ENCODE measurements at places on chromosomes 16 and 17.

DNA sequence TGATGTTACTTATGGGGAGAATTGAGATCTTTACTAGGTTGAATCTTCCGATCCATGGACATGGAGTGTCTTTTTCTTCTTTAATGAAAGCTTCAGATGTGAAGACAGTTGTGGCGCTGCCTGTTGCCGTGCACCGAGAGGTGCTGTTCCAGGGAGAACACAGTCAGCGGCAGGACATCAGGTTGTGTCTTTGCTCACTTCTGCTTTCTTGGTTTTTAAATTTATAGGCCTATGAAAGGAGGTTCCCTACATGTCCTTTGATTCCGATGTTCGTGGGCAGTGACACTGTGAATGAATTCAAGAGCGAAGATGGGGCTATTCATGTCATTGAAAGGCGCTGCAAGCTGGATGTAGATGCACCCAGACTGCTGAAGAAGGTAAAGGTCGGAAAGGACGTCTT lies 49.8 kb downstream of the SEC14L1 start:
- DNase-seq = no peak

DNA sequence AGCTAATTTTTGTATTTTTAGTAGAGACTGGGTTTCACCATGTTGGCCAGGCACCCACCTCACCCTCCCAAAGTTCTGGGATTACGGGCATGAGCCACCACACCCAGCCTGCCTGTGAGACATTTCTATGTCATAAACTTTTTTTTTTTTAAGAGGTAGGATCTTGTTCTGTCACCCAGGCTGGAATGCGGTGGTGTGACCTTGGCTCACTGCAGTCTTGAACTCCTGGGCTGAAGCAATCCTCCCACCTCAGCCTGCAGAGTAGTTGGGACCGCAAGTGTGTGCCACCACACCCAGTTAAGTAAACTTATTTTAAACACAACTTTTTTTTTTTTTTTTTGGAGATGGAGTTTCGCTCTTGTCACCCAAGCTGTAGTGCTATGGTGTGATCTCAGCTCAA lies 47.2 kb downstream of the SCNN1G start:
- DNase-seq = no peak

DNA sequence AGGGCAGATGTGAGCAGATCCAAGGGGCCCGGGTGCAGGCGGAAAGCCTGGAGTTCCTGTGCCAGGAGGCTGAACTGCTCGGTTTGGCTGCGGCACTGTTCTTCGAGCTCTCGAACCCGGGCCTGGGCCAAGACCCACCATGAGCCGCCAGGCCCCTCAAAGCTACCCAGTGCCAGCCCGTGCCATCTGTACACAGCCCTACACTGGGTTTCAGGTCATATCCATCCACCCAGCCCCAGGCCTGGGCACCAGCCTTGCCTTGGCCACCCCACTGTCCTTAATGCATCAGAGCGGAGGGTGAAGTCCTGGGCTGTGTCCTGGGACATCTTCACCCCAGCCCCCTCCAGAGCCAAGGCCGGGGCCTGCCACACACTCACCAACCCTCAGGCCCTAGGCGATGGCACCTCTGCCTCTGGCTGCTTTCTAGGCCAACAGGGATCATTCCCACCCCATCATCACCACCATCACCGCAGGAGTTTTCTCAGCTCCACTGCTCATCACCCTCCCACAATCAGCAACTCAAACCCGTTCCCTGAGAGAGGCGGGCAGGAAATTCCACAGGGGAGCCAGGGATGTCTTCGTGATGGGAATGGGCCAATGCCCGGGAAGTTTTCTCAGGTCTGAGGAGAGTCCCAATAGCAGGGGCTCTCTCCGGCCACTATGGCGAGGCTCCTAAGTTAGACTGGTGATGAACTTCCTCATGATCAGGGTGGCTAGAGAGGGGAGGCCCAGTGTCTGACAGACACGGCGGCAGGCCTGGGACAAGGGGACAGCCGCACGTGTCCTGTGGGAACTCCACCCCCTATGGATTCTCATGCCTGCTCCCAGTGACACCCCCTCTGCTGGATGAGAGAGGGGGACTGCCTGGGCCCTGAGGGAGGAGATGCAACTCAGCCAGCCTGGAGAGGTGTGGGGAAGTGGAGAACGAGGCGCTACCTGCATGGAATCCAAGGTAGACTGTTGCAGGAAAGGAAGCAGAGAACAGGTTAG lies 9.1 kb downstream of the TSPOAP1 start:
- no peak for DNase-seq

- DNase-seq = no peak
Measured at GRCh38 chr16:68275611-68276191, 11.4 kb downstream of the SLC7A6 start.

DNA sequence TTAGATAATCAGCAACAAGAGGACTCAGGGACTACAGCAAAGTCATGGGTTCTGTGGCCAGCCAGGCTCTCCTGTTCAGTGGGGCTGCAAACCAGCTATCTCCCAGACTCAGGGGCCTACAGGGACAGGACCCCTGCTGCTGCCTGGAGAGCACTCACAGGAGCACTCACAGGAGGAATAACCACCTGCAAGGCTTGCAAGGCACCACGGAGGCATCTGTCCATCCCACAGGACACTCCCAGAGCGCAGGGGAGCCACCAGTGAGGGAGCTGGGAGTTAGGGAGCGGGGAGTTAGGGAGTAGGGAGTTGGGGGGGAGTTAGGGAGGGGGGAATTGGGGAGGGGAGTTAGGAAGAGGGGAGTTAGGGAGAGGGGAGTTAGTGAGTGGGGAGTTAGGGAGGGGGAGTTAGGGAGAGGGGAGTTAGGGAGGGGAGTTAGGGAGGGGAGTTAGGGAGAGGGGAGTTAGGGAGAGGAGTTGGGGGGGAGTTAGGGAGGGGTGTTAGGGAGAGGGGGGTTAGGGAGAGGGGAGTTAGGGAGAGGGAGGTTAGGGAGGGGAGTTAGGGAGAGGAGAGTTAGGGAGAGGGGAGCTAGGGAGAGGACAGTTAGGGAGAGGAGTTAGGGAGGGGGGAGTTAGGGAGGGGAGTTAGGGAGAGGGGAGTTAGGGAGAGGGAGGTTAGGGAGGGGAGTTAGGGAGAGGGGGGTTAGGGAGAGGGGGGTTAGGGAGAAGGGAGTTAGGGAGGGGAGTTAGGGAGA lies 5.7 kb downstream of the CANT1 start:
- no peak for DNase-seq

DNA sequence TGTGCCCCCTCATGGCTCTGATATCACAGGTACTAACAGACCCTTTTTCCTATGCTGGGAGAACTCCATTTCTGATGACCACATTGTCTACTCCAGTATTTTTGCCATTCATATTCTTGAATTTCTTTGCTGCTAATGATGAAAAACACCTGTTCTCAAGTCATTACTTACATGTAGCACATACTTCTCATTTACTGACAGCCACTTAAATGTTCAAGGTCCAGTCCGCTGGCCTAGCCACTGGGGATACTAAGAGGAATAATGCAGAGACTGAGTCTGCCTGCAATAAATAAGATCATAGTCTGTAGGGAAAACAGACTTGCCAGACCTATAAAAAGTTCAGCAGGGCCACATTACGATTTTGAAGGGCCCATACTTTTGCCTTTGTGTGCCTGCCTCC lies 27.5 kb downstream of the TEX14 start:
- no peak for DNase-seq

DNA sequence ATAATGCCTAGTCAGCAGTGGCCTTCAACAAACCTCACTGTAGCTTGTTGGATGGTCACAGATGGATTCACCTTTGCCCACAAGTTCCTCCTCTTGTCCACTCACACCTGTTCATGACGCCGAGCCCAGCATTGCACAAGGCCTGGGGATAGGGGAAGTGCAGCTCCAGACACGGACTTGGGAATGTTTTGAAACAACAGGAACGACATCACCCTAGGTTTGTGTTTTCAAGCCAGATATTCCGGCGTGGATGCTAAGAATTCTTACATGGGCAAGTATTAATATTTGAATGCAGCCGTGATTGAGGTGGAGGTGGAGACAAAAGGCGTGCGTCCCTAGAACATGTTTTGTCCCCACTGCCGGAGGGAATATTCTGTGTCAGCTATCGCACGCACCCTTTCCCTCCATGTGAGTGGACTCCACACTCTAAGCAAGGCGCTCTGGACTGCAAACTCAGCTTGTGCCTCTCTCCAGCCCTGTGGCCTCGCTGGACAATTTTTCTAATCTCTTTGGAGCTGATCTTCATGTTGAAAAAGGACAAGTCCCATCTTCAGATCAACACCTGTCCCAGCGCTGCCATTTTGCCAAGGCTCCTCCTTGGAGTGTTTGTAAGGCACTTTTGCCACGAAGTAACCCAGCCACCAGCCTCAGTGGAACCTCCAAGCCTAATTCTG lies 2.0 kb upstream of the BANP start:
- no peak for DNase-seq

DNA sequence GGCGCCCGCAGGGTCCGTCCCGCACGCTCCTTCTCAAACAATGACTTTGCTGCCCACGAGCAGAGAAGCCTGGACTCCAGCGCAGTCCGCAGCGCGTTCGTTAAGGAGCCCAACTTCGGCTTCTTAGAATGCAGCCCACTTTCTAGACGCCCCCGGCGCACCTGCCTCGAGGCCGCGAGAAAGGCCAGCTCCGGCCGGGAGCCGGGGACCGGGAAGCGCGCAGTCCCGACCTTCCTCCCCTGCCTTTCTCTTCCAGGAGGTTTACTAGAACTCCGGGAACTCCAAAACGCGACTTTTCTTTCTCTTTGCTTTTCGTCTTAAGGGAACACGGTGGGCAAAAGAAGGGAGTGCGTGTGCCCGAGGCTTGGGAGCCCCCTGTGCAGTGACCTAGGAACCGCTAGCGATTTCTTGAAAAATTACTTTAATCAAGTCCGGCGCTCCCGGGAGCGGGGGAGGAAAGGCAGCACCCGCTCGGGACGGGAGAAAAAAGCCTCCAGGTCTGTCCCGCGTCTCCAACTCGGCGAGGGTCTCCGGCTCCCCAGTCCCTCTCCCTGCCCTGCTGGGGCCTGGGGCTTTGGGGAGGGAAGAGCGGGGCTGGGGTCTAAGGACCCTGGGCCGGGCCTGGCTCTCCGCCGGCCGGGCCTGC lies 2.6 kb downstream of the HNF1B start:
- DNase-seq = no peak

DNA sequence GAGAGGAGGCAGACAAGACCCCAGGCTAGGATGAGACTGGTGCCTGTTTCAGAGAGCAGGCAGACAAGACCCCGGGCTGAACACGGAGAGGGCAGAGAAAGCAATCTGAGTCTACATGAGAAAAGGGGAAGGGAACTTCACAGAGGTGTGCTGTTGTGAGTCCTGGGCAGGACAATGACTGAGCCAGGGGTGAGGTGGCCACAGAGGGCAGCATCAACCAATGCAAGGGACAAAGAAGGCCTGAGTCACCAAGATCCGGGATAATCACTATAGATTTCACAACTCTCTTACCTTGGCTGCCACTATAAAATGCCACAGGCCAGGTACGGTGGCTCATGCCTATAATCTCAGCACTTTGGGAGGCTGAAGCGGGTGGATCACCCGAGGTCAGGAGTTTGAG lies 89.0 kb downstream of the SLC39A11 start:
- no peak for DNase-seq

DNA sequence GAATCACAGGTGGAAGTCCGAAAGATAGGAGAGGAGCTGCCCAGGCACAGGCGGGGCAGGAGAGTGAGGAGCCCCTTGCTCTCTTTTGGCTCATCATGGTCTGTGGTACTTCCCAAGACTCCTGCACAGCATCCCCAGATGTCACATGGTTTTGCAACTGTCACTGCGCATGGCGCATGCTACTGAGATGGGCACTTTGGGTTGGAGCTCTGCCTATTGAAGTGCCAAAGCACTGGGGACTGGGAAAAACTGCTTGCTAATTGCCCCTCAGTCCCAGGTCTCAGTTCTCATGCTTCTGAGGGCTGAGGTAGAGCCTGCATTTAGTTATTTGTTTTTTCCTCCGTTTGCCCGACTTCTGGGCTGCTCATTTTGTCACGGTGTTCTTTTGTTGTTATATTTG lies 156.8 kb upstream of the CDH13 start:
- no peak for DNase-seq

GRCh38 chr16:1775846-1776671 lies 3.1 kb upstream of the MRPS34 start:
- no peak for DNase-seq

DNA sequence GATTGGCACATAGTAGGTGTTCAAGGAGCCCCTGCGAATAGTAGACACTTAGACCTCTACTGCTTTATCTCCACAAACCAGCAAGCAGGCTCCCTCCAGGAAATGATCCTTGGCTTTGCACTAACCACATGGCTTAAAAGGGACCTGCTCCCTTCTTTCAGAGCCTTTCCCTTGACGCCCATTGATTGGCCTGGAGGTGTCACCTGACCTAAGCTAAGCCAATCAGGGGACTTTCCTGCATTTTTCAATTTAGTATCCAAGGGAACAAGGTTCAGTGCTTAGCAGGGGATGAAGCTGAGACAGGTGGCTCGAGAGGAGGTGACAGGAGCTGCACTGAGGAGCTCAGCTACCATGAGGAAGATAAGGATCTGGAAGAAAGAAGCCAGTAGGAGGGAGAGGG lies 52.8 kb downstream of the CLEC19A start:
- DNase-seq = no peak

DNA sequence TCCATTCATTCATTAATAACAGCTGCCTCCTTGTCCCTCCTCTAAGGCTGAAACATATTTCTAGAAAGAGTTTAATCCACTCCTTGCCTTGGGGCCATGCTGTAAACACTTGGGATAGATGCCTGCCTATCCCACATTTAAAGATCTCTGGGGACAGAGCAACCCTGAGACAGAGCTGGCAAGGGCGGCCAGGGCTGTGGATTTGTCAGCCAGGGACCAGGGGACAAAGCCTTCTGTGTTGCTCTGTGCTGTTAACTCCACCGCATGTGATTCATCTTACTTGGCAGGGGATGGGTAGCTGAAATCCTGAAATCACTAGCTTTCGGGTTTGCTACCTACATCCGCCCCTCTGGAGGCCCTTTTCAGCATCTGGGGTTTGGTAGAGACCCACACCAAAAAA lies 392.9 kb downstream of the SLC39A11 start:
- DNase-seq = no peak
